ENCODE measurements at places on chromosomes 3 and 15.
A peak's percentile ranks its signal among the peaks of the same experiment; 100 is the strongest.

GRCh38 chr3:59079962-59080361, 30.1 kb upstream of the CFAP20DC start:
- no peak for DNase-seq

DNA sequence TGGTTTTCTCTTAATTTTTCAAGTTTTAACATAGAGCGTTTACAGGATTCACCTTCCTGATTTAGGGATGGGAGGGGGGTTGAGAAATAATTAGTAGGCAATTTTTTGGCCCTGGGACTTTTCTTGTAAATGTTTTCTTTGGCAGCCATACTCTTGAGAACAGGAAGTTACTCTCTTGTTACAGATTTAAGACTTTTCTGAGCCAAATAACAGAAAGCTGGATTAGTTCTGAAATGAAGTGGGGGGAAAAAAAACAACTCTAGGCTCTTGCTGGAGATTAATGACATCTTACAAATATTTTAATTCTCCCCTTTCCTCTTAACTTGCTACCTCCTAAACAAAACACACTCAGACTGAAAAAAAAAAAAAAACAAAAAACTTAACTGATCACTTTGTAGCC, 13.8 kb upstream of the POLR2M start:
- no peak for DNase-seq

DNA sequence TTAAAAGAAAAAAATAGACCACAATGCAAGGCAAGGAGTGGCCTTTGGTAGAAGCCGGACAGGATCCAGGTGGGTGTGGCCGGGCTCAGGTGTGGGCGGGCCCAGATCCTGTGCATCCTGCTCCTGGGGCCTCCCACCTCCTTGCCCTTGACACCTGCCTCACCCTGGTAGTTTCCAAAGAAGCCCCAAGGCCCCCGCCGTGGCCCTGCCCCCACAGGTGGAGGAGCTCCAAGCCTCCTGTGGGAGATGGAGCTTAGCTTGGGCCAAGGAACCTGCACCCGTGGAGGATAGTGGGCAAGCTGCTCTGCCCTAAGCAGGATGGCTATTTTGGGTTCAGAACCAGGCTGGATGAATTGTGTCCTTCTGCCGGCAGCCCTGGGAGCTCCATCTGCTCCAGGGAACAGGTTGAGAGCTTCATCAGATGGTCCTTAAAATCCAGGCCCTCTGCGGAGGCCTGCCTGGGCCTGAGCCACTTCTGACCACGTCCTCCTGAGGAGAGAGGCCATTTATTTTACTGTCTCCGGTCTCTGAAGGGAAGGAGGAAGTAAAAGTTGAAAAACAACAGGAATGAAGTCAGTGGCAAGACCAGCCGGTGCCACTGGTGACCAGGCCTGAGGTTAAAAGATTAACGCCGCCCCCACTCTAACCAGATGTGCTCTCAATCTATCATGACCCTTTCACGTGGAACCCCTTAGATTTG, 53.9 kb upstream of the KLF13 start:
- no peak for DNase-seq

DNA sequence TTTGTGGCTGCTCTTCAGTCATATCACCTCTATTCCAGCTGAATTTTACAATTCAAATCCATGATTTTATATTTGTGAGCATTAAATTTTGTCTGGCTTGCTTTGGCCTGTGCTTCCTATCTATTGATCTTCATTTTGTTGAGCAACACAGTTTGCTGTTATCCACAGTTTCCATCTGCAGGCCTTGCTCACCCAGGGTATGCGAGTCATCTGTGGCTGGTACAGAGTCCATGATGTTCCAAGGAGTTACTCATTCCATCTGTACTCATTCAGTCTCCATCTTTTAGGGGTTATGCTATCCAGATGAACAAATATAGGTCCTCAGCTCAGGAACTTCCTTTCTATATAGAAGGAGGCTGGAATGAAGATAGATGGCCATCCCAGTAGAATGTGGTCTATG, 70.1 kb upstream of the CCK start:
- no peak for DNase-seq

GRCh38 chr15:43889042-43889441, 62.2 kb downstream of the WDR76 start:
- no peak for DNase-seq

- DNase-seq = no peak
Observed at GRCh38 chr3:74267588-74268184, 346.8 kb downstream of the CNTN3 start.

GRCh38 chr15:80949756-80950155, 39.9 kb downstream of the MESD start:
- DNase-seq = no peak

DNA sequence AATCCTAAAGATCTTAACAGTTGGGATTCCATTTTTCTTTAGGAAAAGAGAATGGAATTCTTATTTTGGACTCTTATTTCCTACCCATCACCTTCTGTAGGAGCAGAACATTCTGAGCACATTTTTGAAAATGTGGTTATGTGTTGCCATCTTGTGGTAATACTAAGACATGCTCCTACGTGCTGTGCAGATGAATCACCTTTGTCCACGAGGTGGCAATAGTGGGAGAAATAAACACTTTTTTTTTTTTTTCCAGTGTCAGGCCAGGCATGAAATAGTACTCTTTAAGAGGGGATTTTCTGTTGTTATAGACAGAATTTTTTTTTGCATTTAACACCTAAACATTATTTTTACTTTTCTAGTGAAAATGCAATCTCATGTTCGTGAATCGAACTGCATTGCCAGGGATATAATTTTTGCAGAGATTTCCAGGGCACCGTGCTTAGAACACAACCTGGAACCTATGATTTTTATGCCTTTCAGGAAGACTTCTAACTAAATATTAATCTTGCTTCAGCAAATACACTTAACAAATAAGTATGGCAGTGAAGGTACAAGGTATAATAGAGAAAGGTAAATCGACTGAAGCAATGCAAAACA, 196.6 kb downstream of the GAP43 start:
- peak; percentile 75 for DNase-seq

GRCh38 chr15:96340598-96341512, 10.4 kb downstream of the NR2F2 start:
- DNase-seq = no peak

- DNase-seq = no peak
Observed at GRCh38 chr15:86327230-86327865, 247.7 kb downstream of the AGBL1 start.

- DNase-seq = no peak
Observed at GRCh38 chr3:155243512-155243921, 50.0 kb downstream of the STRIT1 start.

- peak; percentile 36 for DNase-seq
Observed at GRCh38 chr3:124800511-124801258, 70.4 kb downstream of the UMPS start.

GRCh38 chr3:76500746-76501275, 539.1 kb upstream of the ROBO2 start:
- DNase-seq = no peak

DNA sequence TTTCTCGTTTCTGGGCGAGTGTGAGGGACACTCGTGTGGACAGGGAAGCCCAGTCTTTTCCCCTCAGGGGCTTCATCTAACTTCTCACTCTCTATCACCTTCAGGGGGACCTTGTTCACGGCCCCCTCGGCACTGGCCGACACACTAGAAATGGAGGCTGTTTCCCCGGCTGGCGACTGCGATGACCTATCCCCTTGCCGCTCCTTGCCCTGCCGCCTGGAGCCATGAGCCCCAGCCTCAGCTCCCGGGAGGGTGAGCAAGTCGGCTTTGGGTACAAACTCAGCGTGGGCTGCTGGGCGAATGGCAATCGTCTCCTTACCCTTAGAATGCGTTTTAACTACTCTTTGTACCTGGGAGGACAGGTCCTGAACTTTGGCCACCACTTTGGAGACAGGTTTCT, 41.0 kb downstream of the FMN1 start:
- no peak for DNase-seq

GRCh38 chr15:80579611-80580010, 115.5 kb upstream of the ABHD17C start:
- no peak for DNase-seq

- no peak for DNase-seq
Observed at GRCh38 chr3:36428445-36428844, 48.1 kb downstream of the STAC start.

DNA sequence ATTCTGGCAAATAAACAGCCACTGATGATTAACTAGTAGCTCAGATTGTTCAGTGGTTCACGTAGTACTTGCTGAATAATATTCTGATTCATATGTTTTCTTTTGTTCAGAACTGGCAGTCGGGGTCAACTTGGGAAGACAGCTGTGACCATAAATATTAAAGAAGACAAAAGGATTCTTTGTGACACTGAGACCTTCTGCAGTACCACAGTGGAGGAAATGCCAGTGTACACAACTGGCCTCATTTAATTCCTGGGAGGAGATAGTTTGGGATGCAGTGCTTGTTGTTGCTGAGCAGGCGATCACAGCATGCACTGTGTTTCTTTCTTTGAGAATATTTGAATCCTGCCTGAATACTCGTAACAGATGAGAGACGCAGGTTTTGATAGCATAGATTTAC, 26.7 kb upstream of the MCF2L2 start:
- DNase-seq = no peak

GRCh38 chr3:71087143-71088018, 496.1 kb downstream of the FOXP1 start:
- no peak for DNase-seq

DNA sequence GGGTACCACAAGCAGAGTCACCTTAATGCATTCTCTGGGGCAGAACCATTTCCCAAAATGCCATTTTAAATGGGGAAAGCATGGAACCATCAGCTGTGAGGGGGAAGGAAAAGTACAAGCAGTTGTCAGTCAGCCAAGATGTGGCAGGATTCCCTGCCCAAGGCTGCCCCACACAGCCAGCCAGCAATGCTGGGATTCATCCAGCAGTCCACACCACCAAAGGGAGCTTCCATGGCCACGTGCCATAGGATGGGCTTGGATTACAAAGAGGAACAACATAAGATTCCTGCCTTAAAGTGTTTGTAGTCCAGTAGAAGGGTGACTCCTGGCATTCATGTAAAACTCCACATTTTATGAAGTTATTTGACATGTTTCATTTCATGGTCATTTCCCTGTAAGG, 233.3 kb downstream of the SHOX2 start:
- no peak for DNase-seq

DNA sequence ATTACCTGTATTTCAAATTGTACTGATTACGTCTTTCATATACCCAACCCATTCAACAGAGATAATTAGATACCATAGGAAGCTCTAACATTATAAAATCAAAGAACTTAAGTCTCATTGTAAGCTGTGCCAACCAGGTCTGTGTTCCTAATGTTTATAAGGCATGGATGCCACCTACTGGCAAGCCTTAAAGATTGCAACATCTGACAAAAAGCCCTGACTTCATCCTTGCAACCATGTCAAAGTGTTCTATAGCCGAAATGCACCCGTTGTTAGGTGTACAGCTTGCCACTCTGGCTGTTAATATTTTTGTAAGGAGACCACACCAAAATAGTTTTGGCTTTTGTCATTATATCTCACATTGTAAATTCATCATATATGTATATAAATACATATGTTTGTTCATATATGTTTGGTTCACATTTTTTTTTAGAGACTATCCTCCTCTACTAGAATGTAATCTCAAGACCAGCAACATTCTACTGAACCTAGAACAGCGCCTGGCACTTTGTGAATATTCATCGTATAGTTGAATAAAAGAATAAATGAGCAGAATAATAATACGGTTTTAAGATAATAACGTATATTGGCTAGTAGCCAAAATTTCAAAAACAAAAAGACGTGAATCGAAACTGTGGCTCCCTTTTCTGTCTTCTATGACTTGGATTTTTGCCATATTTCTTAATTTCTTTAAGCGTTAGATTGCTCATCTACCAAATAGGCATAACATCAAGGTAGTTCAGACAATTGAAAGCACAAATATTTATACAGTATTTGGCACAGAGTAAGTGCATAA, 258.1 kb downstream of the TBL1XR1 start:
- DNase-seq = peak; percentile 40

- DNase-seq = no peak
Observed at GRCh38 chr3:78913711-78914110, 854.1 kb downstream of the ROBO1 start.

DNA sequence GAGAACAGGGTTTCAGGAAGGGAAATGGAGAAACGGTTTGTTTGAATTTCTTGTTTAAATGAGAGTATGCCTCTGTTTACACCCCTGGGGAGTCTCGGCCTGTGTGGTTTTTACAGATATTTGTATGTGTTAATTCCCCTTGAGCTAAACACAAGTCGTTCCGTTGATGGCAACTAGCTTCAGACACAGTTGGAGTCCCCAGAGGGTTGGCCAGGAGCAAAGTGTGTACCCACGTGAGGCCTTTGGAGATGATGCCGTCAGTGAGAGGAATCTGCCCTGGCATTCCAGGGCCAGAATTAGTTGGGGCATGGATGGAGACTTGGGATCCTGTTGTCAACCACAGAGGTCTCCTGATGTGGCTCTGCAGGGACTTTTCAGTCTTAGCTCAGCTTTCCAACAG, 44.0 kb downstream of the CEMIP start:
- no peak for DNase-seq

DNA sequence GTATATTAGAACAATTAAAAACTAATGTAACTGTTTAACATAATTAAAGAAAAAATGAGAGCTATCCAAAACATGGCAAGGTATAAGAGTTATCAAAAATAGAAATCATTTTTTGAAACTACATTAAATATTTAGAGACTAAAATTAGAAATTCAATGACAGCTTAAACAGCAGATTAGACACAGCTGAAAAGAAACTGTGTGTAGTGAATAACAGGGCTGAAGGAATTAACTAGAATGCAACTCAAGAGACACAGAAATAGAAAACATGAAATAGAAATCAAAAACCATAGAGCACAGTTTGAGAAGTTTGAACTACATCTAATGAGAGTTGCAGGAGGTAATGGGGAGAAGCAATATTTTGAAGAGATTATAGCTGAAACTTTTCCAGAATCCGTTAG, 59.9 kb upstream of the FBN1 start:
- DNase-seq = no peak

DNA sequence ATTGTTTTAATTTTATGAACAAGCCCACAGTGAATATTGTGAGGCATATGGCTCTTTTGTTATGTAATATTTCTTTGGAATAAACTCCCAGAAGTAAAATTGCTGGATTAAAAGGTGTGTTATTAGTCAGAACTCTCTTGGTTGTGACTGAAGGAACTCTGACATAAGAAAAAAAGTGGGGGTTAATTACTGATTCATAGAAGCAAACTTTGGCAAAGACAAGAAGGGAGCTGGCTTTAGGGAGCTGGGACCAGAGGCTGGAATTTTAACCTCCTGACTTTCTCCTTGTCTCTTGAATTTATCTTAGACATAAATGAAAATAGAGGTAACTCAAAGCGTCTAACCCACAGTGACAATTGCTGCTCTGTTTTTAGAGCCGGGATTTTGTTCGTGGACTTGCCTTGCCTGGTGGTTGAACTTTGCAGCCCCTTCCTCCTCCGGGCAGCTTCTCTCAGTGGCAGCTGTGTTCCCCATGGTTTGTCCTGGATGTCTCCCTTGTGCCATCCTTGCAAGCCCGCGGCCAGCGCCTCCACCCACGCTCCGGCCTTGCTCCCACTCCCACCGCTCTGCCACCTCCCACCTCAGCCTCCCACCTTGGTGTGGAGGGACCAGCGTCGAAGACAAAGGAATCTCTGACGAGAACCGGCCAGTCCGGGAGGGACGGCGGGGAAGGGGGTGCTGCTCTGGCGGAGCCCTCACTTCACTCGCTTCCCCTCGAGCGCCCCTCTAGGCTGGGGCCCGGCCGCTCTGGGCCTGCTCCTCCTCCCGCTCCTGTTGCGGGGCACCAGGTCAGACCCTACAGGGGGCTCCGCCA, 28.0 kb downstream of the ARHGAP31 start:
- peak; percentile 58 for DNase-seq

Measured in DMS79 (cell line).